CD4-positive, CD25-positive, alpha-beta regulatory T cell (primary cell): ENCODE measurements at places on chromosomes 3 and 15.

GRCh38 chr3:33202711-33203457 lies 15.7 kb downstream of the SUSD5 start:
- no peaks in the 10 kb centered on the region for H3K4me1 ChIP-seq
- no peaks in the 10 kb centered on the region for H3K36me3 ChIP-seq
- H3K4me3 ChIP-seq = no peak overlapping the region
- H3K27me3 ChIP-seq = peaks cover 2% of the 10 kb centered on the region
- DNase-seq = no peak

GRCh38 chr3:157830556-157831236 lies 275.5 kb downstream of the SHOX2 start:
- no peak overlapping the region for H3K27ac ChIP-seq
- H3K4me3 ChIP-seq = no peak overlapping the region
- no peaks in the 10 kb centered on the region for H3K27me3 ChIP-seq
- no peak for DNase-seq
- no peaks in the 10 kb centered on the region for H3K4me1 ChIP-seq

DNA sequence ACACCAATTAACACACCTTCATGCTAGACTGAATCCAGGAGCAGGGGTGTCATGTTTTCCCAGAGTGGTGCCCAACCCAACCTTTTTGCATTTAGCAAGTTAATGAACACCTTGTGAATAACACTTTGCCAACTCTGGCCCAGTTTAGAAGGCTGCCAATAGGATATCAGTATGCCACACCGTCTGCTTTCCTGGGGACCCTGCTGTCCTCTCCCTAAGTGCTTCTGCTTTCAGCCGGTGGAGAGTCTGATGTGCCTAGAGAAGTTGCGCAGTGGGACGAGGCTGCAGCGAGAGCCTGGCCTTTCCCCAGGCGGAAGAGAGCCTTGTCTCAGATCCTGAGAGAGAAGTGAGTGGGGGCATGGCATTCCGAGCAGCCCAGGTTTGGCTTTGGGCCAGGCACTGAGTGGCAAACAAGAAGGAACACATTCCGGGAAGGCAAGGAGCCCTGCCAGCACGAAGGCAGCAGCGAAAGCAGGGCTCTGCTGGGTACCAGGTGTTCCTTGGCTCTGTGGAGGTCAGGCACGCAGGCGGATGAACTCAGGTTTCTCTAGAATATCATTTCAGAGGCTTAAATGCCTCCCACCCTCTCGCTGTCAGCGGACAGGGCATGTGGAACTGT lies 36.9 kb downstream of the SENP8 start:
- no peaks in the 10 kb centered on the region for H3K27me3 ChIP-seq
- no peaks in the 10 kb centered on the region for H3K36me3 ChIP-seq
- no peak for DNase-seq
- peaks cover 6% of the 10 kb centered on the region for H3K4me1 ChIP-seq

- no peaks in the 10 kb centered on the region for H3K27me3 ChIP-seq
- no peaks in the 10 kb centered on the region for H3K4me1 ChIP-seq
- no peak overlapping the region for H3K27ac ChIP-seq
- peaks cover 58% of the 10 kb centered on the region for H3K36me3 ChIP-seq
These were observed 80.7 kb downstream of the NR1I2 start for GRCh38 chr3:119862616-119863015.

DNA sequence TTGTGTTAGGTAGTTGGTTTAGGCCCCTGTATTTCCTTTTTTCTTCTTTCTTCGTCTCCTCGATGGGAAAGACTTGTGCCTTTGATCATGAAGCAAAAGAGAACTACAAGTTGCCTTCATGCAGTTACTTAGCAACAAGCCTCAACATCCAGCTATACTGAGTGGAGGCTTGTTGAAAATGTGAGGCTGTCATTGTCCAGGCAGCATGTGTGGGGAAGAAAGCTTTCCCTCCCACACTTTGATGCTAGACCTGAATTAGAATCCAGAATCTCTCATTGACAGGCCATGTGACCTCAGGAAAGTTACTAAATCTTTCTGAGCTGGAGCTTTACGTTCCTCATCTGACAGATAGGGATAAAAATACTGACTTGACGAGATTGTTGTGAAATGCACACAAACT lies 23.7 kb downstream of the IFT122 start:
- DNase-seq = no peak
- H3K27ac ChIP-seq = no peak overlapping the region
- no peak overlapping the region for H3K4me3 ChIP-seq
- peaks cover 3% of the 10 kb centered on the region for H3K36me3 ChIP-seq

DNA sequence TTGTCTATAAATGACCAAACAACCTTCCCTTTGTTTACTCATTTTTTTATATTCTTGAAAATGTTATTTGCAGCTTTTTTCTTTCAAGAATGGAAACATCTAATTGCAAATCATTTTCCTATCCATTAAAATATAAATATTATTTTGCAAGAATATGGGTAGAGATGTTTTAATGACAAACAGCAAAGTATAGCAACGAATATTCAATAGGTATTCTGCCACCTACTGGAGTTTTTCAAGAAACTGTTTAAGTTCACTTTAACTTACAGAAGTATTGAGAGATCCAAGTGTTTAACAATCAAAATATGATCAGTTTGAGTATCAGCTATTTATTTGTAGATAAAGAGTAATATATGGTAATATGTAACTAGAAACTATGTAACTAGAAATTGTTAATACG lies 6.9 kb upstream of the EOGT start:
- H3K36me3 ChIP-seq = peaks cover 31% of the 10 kb centered on the region
- no peak for DNase-seq
- no peak overlapping the region for H3K4me3 ChIP-seq
- no peak overlapping the region for H3K27ac ChIP-seq

DNA sequence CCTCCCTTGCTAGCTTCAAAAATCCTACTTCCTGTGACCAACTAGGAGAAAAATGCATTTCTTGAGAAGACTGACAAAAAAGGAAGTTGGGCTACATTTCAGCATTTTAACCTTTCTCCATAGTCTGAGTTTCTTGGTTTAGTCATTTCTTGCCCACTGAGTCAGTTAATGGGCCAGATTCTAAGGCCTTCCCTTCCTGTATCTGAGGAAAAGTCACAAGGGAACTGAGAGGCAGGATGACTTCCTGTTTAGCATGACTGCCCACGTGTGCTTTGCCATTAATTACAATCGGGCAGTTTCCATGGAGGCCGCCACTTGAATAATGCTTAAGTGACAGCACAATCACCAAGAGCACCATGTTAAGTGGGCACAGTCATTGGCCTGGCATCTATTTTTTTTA lies 794.4 kb upstream of the LMCD1 start:
- no peak overlapping the region for H3K27ac ChIP-seq
- no peak for DNase-seq
- no peaks in the 10 kb centered on the region for H3K36me3 ChIP-seq
- no peaks in the 10 kb centered on the region for H3K27me3 ChIP-seq
- H3K4me1 ChIP-seq = no peaks in the 10 kb centered on the region

GRCh38 chr15:63860155-63860554 lies 26.4 kb upstream of the HERC1 start:
- H3K27me3 ChIP-seq = no peaks in the 10 kb centered on the region
- H3K36me3 ChIP-seq = no peaks in the 10 kb centered on the region
- peaks cover 25% of the 10 kb centered on the region for H3K4me1 ChIP-seq

- H3K4me3 ChIP-seq = peak overlapping the region; percentile 71
- peak; percentile 14 for DNase-seq
- peak overlapping the region; percentile 76 for H3K27ac ChIP-seq
These were observed 38.2 kb downstream of the TGFBR2 start for GRCh38 chr3:30644615-30645014.

DNA sequence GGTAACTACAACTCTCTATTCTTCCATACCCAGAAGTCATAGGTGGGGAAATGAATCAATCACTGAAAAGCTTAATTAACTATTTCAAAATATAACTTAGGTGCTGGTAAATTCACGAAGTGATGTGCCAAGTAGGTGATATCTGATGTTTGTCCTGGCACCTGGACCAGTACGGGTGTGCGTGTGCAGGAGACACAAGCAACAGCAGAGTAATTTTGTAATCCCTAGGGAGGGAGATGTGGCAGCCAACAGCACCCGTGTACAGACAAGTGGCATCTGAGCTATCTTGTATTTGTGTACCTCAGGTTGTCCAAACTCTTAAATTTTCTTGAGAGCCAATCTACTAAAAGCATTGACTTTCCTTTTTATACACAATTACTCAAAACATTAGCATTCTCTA lies 22.8 kb downstream of the USF3 start:
- no peak overlapping the region for H3K27ac ChIP-seq
- peaks cover 38% of the 10 kb centered on the region for H3K36me3 ChIP-seq
- no peak overlapping the region for H3K4me3 ChIP-seq
- no peak for DNase-seq
- H3K27me3 ChIP-seq = no peaks in the 10 kb centered on the region
- no peaks in the 10 kb centered on the region for H3K4me1 ChIP-seq

DNA sequence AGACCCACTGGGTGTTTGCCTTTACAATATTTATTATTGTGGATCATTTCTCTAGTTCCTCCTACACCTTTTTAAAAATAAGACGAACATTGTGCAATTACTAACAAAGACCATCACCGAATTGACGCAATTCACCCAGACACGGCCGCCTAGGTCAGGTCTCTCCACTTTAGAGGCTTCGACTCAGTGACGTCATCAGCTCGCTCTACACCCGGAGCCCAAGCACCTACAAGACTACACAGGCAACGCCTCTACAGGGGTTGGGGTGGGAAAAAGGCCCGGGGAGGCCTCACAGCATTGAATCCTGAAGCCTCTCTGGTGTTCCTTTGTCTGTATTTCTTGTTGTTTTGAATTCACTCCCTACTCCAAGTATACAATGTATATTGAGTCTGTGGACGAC lies 16.6 kb downstream of the ZIC4 start:
- no peak overlapping the region for H3K27ac ChIP-seq
- no peak overlapping the region for H3K4me3 ChIP-seq
